ENCODE measurements at places on chromosomes 12 and 14.

DNA sequence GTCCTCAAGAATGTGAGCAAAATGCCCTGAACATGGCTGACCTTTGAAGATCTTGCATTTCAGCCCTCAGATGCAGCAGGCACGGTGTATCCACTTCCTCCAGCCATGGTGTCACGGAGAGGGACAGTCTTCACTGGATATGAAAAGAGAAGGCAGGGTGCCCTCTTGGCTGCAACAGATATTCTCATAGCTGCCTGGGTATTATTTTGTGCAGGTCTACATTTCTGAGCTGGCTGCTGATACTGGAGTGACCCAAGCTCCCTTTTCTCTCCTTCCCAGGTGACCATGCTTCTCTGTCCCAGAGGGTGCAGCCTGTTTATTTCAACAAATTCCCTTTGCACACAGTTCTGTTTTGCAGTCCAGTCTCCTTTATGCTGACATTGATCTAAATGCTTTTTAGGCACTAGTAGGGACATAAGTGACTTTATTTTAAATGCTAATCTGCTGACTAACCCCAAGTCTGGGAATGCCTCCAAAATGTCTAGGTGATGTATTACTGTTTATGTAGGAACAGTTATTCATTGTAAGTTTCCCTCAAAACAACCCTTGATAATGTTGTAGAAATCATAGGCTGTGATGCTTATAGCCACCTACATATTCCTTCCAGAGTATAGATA, 17.4 kb upstream of the PYGL start:
- peak; percentile 91 for DNase-seq

DNA sequence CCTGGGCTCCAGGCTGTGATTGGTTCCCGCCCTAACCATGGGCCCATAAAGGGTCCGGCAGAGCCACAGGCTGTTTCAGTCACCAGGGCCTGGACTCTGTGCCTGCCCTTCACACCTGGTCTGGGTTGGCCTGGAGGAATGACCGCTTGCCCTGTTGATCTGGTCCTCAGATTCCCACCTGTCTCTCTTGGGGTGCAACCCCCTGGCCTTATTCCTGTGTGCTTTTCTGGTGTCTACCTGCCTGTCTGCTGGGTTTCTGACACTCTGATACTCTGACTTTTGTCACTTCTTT, 2.9 kb upstream of the KRT83 start:
- DNase-seq = no peak

DNA sequence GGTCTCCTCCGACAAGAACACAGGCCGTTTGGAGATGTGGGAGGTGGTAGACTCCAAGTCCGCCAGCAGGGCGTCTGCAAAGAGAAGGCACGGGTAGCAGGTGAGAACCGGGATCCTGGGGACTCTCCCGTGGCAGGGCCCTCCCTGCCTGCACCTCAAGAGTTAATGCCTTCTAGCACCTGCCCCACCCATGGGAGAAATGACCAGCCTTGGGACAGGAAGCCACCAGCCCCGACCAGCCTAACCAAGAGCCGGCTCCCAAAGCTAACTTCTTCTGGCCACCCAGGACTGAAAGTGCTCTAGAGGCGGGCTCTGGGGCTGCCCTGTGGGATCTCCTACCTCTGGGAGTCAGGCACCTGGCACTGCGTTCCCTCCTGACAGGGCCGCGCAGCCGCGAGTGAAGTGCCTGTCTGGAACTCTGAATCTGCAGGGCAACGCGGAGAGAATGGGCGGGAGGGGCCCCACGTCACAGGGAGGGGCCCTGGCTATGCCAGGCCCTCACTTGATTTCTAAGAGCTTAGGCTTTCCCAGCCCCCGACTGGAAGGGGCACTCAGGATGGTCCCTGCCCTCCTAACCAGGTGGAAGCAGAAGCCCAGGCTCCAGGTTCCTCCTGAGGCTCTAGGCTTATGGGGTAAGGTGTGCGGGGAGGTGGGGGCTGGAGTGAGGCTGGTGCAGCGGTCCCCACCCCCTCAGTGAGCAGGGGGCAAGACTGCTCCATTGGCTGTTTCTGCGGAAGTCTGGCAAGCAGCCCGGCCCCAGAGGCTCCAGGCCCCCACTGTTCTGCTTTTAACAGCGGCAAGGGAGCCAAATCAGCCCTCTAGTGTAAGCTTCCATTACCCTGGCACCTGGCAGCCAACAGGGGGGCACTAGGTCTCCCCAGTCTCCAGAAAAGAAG, 23.6 kb upstream of the RPLP0 start:
- DNase-seq = no peak

DNA sequence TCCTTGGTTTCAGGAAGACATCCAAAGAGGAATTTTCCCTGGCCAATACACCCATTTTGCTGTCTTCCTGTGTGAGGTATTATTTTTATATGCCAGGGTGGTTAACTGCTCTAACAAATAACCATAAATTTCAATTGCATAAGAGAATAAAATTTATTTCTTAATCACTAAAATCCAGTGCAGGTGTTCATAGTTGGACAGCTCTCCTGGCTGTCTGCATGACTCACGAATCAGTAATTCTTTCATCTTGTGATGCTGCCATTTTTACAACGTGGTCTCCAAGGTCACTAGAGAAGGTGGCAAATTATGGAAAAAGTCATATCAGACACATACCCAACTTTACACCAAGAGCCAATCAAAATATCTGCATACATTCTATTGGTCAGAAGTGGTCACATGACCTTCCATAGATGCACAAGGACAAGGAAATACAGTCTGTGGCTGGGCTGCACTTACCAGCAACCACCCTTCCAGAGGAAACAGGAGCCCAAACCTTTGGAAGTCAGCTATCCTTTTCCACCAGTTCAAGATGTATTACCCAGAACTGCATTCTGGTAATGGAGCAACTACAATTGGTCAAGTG, 193.5 kb upstream of the PLEKHG7 start:
- DNase-seq = no peak

- DNase-seq = no peak
Measured at GRCh38 chr12:550473-551260, 90.9 kb downstream of the B4GALNT3 start.

- DNase-seq = no peak
Measured at GRCh38 chr12:29544428-29545101, 47.1 kb upstream of the OVCH1 start.

- DNase-seq = no peak
Measured at GRCh38 chr14:75827331-75827730, 154.5 kb downstream of the TGFB3 start.

- no peak for DNase-seq
Measured at GRCh38 chr12:76813972-76814371, 50.1 kb downstream of the ZDHHC17 start.

- peak; percentile 35 for DNase-seq
Measured at GRCh38 chr12:132729541-132730320, 19.1 kb downstream of the PGAM5 start.

- DNase-seq = no peak
Measured at GRCh38 chr14:58946431-58946830, 242.0 kb upstream of the DAAM1 start.

Data from ACHN (cell line).